ENCODE measurements at places on chromosomes 11 and 22.

- DNase-seq, result no peak
Observed at GRCh38 chr11:118476676-118477075, 40.4 kb downstream of the KMT2A start.

- no peak for DNase-seq
Observed at GRCh38 chr11:100703801-100704575, 16.9 kb downstream of the ARHGAP42 start.

DNA sequence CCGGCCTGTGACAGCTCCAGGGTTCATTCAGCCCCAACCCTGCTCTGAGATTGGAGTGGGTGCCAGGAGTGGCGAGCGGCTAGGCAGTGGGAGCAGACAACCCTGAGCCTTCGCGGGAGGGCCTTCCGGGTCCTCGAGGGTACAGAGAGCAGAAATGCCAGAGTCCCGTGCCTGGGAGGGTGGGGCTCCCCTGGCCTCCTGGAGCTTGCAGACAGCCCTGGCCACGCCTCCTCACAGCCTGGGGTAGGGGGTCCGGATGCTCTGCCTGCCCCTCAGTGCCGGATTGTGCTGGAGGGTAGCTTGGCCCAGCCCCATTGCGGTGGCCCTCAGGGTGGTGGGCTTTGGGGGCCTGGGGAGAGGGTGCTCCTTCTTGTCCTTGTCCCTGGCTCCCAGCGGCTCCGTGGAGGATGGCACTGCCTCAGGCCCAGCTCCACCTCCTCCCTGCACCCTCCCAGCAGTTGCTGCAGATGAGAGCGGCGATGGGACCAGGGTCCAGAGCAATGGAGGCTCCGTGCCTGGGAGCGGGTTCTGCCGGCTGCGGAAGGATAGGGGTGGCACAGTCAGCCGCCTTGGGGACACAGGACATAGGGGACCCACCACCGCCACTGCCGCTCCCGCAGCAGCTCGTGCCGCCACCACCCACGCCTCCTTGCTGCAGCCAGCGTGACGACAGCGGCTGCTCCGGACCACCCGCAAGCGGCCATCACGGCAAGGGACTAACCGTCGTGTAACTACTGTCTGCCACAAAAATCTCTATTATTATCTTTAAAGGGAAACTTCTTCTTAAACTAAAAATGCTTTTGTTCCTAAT, 34.9 kb upstream of the OR10G7 start:
- DNase-seq, result peak; percentile 26

DNA sequence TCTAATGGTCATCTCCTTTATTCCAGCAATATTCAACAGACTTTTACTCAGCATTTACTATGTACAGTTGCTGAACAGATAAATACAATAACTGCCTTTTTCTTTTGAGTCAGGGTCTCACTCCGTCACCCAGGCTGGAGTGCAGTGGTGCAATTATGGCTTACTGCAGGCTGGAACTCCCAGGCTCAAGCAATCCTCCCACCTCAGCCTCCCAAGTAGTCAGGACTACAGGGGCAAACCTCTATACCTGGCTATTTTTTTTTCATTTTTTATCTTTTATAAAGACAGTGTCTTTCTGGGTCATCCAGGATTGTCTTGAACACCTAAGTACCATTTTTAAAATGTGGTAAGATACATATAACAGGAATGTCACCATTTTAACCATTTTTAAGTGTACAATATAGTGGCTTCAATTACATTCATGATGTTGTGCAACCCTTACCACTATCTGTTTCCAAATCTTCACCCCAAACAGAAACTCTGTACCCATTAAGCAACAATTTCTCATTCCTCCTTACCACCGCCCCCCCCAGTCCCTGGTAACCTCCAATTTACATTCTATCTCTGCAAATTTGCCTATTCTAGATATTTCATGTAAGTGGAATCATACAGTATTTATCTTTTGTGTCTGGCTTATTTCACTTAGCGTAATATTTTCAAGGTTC, 67.8 kb downstream of the MIAT start:
- DNase-seq, result no peak

- DNase-seq, result no peak
Observed at GRCh38 chr22:47032091-47032943, 269.9 kb downstream of the TBC1D22A start.

DNA sequence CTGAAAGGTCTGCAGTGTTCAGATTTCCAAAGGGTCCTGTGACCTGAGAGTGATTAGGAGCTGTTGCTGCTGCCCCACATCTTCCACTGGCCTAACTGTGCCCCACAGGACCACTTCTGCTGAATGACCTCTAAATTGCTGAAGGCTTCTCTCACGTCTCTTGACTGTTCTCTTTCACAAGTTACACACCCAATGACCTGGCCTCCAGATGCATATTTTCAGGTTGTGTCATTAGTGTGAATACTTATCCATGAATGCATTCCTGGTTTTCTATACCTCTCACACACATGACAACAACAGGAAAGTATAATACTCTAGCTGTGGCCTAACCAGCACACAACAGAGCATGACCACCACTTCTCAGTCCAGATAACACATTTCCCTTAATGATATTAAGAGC, 15.4 kb downstream of the PRR14L start:
- DNase-seq, result no peak

DNA sequence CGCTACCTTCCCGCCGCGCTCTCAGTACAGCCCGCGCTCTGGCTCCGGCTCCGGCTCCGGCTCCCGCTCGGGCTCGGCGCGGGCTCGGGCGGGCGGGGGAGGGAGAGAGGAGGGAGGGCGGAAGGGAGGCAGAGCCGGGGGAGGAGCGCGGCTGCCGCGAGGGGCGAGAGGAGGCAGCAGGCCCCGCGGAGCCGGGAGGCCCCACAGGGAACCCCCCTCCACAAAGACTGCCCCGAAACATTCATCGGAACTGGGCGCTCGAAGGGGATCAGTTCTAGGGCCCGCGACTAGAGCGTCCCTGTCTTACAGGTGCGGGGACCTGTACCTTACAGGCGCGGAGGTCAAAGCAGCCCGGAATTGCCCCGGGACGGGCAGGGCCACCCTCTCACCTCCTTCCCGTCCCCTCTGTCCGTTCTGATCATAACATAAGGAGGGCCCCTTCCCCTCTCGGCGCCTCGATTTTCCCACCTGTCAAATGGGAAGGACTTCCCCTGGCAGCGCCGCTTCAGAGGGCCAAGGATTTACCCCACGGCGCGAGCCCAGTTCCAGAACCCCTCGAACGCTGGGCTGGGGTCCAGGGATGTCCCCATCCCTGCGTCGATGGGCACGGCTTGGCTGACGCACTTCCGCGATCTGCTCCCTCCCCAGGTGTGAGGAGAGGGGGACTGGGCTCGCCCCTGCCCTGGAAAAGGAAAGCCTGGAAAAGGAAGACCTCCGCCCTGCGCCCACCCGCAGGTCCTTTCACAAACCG, at the start of gene SHISA8:
Gene SHISA8, minus strand, starts transcription at position 40 of the 751 bp plus-strand sequence. CDS start 407 bp downstream, outside the sequence.
- peak; percentile 71 for DNase-seq
